ENCODE measurements at places on chromosomes 16 and 17.

- peak; percentile 62 for DNase-seq
These were observed 19.3 kb downstream of the GDE1 start for GRCh38 chr16:19502395-19503131.

DNA sequence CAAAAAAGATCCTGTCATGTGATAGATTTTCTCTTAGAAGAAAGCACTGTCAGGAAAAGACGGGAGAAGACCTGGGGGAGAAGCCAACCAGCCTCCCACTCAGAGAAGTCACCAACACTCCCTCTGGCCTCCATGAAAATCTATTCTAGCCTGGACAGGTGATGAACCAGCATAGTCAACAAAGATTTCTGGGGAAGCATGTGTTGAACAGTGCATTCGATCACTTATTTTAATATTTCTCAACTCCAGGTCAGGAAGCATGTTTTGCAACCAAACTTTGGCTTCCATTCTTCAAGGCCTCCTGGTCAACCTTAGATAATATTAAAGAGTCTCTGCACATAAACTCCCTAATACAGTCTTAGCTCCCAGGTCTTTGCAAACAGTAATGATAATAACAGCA lies 74.7 kb upstream of the ERCC4 start:
- DNase-seq = no peak

DNA sequence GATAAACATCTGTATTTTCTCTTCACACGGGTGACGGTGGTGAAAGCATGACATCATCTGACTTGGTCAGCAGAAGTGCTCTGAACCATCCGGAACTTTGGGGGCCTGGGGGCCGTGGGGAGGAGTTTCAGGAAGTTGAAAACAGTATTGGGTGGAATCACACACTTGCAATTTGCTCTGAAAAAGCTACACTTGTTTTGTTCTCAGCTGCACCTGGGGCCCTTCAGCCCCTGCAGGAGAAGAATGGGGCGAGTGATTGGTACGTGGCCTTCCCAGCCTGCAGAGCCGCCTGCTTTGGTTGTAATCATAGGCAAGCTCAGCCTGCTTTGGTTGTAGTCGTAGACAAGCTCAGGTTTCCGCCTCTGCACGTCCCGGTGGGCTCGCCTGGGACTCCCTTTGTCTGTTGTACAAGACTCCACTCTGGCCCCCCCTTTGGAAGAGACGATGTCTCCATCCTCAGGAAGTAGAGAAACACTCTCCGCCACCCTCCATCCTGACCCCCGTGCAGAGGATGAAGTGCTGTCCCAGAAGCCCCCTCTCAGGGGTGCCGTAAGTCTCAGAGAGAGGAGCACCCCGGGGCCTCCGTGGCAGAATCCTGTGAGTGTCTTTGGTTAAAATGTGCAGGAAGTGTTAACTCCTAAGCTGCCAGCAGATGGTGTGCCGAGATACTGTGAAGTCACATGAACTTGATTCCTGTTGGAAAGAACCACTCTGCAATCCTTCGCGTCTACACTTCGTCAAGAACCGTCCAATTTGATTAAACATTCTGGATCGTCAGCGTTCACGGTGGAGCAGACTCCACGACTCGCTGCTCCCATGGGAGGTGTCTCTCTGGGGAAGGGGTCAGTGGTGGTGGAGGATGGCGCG lies 5.4 kb downstream of the BANP start:
- DNase-seq = no peak

- DNase-seq = no peak
These were observed 3.5 kb downstream of the CANT1 start for GRCh38 chr17:79006046-79006445.

GRCh38 chr17:48122665-48123045 lies 15.1 kb downstream of the SNX11 start:
- DNase-seq = no peak

GRCh38 chr17:63967953-63968352 lies 4.8 kb downstream of the SCN4A start:
- no peak for DNase-seq
